NK-92 treated with Interleukin-12 subunit alpha and Interleukin-12 subunit beta, amount 100 ng/mL, for 24 hours (cell line): ENCODE measurements at places on chromosomes 12 and 14.

DNA sequence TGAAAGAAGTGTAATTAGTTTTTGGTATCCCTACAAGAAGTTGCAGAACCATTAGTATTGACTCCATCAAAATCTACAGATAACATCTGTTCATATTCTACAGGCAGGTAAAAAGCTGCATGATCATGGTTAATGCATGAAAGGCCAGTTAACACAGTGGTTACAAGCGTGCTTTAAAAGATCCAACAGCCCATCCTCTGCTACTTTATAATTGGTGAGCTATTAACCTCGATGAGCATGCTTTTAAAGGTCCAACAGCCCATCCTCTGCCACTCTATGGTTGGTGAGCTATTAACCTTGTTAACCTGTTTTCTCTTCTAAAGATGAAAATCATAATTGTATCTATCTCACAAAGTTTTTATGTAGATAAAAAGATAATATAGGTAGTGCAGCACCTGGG lies 289.3 kb downstream of the DUSP6 start:
- no peak for DNase-seq

GRCh38 chr14:81474148-81474492 lies 59.5 kb downstream of the SEL1L start:
- no peak for DNase-seq

DNA sequence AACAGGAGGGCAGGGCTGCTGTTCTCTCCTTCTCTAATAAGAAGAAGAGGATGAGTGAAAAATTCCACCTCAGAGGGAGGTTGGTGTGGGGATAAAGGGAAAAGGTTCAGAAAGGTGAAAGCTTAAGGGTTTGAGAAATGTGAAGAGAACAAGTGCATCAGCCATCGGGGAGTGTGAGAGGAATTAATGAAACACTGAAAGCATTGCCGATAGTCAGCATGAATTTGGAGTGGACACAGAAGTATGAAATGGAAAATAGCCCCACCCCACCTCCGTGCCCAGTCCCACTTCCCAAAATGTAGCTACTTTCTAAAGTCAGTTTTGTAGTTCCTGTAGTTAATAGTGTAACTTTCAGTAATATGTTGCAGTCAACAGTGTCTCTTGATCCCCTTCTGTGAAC lies 33.4 kb downstream of the DIP2B start:
- no peak for DNase-seq

GRCh38 chr14:30312214-30312613 lies 246.7 kb upstream of the G2E3 start:
- no peak for DNase-seq

DNA sequence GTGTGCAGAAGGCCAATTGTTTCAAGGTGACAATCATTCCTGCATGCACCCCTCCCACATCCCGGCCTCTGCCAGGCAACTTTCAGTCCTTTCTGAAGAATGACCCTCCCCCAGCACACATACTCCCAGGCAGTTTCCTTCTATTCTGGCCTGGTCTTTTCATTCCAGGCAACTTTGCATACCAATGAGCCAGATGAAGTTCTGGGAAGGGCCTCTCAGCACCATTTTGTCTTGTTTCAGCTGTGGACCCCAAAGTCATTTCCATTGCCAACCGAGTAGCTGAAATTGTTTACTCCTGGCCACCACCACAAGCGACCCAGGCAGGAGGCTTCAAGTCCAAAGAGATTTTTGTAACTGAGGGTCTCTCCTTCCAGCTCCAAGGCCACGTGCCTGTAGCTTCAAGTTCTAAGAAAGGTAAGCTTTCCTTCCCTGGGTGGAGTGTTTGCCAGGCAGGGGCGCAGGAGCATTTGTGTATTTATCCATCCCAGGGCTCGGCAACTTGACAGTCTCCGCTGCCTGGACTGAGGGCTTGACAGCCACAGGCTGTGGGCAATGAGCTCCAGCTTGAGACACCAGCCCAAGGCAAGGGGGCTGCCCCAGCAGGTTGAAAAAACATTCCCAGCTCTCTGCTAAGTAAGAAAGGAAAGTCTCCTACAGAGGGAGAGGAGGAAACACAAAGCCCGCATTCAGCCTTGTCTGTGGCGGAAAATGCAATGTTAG lies 16.4 kb downstream of the BCL2L14 start:
- no peak for DNase-seq

- DNase-seq = no peak
Observed at GRCh38 chr14:90487031-90487430, 90.2 kb downstream of the CALM1 start.

DNA sequence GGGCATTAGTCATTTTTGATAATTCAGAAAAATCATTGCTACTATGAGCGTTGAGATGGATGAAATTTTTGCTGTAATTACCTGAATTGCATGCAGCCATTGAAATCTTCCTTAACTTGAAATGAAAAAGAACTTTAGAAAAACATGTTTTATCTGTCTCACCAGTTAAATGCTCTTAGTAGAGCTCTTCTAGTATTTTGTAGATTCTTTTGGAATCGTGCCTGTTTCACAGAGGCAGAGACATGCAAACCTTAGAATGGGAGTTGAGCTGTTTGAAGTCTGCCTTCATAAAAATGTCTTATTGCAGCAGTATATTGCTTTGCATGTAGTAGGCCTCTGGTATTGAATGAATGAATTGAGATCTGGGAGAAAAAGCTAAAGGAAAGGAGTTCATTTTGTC lies 4.2 kb downstream of the PEX5 start:
- no peak for DNase-seq

- DNase-seq = no peak
Observed at GRCh38 chr12:30019366-30020140, 235.8 kb upstream of the TMTC1 start.

GRCh38 chr14:101810897-101811621 lies 49.5 kb downstream of the PPP2R5C start:
- no peak for DNase-seq
